Activated T-helper 17 cell treated with anti-CD3 and anti-CD28 coated beads, Interleukin-2, amount 50 U/mL, for 72 hours (primary cell): ENCODE measurements at places on chromosomes 11 and 22. TPM values are rescaled to one million over a fixed set of nuclear protein-coding genes. Genes with fewer than 3 reads are reported as not detected.

Gene SOX10
- total RNA-seq, result not detected

GRCh38 chr11:103703437-103703836 is 333.0 kb upstream of the DDI1 start:
- no peak for ATAC-seq

DNA sequence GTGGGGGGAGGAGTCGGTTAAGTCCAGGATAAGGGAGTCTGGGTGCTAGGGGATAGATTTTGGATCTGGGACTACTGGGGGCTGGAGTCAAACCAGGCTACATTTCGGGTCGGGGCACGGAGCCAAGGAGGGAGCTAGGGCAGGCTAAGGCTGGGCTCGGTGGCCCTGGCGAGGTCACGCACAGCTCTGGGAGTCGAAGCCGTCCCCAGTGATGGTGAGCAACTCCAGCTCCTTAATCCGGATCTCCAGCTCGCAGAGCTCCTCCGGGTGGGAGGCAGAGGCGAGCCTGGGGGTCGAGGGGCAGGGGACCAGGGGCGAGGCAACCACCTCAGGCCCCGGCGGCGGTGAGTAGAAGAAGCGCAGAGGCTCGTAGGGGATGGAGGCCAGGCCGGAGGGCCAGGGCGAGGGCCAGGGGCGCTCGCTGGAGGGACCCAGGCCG is 544 bp downstream of the C11orf91 start:
- no peak for ATAC-seq

GRCh38 chr11:118884875-118885274 is 1.2 kb downstream of the CXCR5 start:
- ATAC-seq, result no peak

- ATAC-seq, result no peak
Observed at GRCh38 chr11:22234743-22235142, 41.9 kb downstream of the ANO5 start.

GRCh38 chr22:37260155-37260795 is 16.2 kb upstream of the RAC2 start:
- ATAC-seq, result peak; percentile 25

GRCh38 chr11:65700399-65700798 is 11.7 kb upstream of the KAT5 start:
- ATAC-seq, result no peak

DNA sequence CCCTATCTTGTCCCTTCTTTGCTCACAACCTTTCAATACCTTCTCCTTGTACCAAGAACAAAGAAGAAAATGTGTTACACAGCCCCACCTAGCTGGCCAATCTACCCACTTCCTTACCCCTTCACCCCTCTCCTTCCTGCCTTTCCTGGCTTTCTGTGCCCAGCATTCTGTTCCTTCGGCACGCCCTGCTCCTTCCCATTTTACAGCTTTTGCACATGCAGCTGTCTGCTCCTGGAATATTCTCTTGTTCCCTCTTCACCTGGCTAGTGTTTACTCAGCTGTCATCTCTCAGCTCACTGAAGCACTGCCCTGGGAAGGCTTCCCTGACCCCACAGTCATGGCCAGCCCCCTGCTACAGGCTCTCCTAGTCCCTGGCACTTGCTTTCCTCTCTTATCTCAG is 30.7 kb downstream of the SERPINH1 start:
- no peak for ATAC-seq

- no peak for ATAC-seq
Observed at GRCh38 chr11:93974759-93975158, 46.4 kb upstream of the HEPHL1 start.

GRCh38 chr22:41928593-41929417 is 2.2 kb upstream of the TNFRSF13C start:
- no peak for ATAC-seq

Gene KCNE3
- not detected for total RNA-seq

Gene SCGB1D2
- total RNA-seq, result not detected

DNA sequence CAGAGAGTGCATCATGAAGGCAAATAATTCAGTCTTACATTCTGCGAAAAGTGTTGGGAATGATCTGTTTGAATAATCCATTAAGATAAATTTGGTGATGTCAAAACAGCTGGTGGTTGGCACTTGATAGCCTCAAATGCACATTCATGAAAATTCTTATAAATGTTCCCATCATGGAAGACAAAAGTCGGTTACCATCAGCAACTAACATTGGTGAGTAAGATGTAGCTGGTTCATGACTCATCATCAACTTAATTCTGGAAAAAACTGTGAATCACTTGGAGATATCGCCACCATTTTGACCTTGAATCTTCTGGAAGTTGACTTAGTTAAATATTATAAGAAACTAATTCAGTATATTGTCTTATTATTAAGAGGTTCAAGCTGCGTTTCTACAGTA is 11.2 kb downstream of the CRYBB1 start:
- ATAC-seq, result no peak

Gene CKAP5
- total RNA-seq, result 104 TPM

DNA sequence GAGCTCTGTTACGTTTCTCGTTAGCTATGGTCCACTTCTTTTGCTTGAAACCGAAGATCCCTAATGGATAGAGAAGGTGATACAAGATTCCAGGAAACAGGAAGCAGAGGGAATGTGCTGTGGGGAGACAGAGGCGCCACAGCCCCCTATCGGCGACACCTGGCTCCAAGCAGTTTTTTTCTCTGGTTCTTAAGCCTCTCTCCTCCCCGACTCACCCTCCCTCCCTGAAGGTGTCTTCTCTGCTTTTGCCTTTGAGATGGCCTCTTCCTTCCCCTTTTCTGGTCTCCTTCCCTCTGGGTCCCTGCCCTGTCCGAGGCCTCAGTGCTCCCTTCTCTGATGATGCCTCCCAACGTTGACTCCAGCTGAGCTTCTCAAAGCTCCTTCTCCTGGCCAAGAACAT is 14.2 kb upstream of the APOBEC3A start:
- no peak for ATAC-seq

Gene SCN2B
- 0.11 TPM for total RNA-seq

- ATAC-seq, result peak; percentile 90
Observed at GRCh38 chr22:44701824-44702478, at the start of gene PRR5. PRR5 (plus strand) TSS chr22:44702204; CDS start chr22:44702475, 271 bp downstream.

Gene CD3E
- total RNA-seq, result 500 TPM

GRCh38 chr11:101880222-101880621 is 34.6 kb upstream of the CEP126 start:
- no peak for ATAC-seq

DNA sequence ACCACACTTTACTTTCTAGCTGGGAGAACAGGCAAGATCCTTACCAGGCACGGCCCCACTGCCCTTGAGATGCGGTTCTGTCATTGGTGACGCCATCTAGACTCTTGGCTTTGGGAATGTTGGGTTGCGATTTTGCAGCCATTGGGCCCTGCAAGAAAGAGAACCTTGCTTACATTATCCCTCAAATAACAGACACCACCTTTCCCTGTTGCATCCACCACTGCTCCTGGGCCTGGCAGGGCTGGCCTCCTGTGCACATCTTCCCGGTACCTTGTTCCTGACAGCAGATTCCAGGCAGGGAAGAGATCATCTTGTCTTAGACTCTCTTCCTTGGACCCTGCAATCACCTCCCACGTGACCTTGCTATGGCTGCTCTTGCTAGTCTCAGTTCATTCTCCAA is 3.4 kb downstream of the DHCR7 start:
- no peak for ATAC-seq
